ENCODE measurements at places on chromosomes 6 and 20. TPM values are rescaled to one million over a fixed set of nuclear protein-coding genes. Genes with fewer than 3 reads are reported as not detected.

GRCh38 chr6:32969685-32970412 lies 1.5 kb downstream of the BRD2 start:
- peak overlapping the region; percentile 100 for H3K27ac ChIP-seq
- H3K36me3 ChIP-seq, result peaks cover 33% of the 10 kb centered on the region
- H3K4me3 ChIP-seq, result peak overlapping the region; percentile 99

GRCh38 chr6:160400446-160400845 lies 52.3 kb downstream of the SLC22A3 start:
- no peaks in the 10 kb centered on the region for H3K4me1 ChIP-seq
- no peaks in the 10 kb centered on the region for H3K36me3 ChIP-seq
- no peak overlapping the region for H3K4me3 ChIP-seq
- DNase-seq, result no peak

DNA sequence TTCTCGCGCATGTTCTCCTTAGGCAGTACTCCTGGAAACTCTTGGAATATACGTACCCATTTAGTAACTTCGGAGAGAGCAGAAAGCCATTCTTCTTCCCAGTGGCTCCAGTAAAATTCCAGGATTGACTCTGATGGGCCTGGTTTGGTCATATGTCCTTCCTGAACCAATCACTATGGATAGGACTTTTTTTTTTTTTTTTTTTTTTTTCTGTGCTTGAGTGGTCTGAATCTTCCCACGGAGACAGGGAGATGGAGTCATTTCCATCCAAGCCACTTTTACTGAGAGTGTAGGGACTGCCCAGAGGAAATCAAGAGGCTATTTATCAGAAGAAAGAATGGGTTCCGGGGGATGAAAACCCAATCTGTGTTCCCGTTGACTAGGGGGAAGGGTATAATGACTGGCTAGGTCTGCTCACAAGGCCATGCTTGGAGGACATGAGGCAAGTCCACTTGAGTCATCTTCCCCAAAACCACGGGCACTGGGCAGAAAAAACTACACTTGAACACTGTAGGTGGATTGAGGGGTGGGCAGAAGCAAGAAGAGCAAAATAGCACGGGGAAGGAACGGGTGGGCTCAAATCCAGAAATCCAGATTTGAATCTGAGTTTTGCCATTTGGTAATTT lies 35.4 kb upstream of the MRPS18A start:
- H3K4me1 ChIP-seq, result no peaks in the 10 kb centered on the region
- no peak overlapping the region for H3K27ac ChIP-seq
- H3K27me3 ChIP-seq, result peaks cover 3% of the 10 kb centered on the region
- H3K36me3 ChIP-seq, result no peaks in the 10 kb centered on the region
- DNase-seq, result no peak

DNA sequence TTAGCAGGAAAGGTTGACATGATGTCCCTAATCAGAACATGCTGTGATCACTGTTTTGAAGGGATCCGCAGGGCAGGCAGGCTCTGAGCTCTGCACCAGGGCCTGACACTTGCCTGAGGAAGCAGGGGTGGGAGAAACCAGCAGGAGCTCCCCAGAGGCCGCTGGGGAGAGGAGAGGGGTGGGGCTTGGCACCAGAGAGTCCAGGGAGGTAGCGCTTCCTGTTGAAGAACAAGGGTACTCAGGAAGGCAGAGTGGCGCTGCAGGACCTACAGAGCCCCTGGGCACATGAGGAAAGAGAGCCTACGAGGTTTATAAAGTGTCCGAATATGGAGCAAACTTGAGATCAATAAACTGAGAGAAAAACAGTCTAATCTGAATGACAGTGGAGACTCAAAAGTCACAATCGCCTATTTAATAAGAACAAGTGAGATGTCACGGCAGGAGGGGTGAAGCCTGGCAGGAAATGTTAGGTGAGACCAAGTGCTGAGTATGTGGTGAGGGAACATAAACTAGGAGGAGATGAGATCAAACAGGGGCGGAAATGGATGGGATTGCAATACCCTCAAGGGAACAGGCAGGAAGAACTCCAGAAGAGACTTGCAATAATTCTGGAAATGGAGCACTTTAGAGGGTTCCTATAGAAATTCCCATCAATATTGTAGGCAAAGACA lies 5.8 kb upstream of the TBXT start:
- no peak for DNase-seq
- H3K27ac ChIP-seq, result no peak overlapping the region
- H3K4me3 ChIP-seq, result no peak overlapping the region
- peaks cover 4% of the 10 kb centered on the region for H3K4me1 ChIP-seq
- H3K27me3 ChIP-seq, result peaks cover 31% of the 10 kb centered on the region
- no peaks in the 10 kb centered on the region for H3K36me3 ChIP-seq

GRCh38 chr20:24778585-24779031 lies 170.5 kb upstream of the CST7 start:
- peaks cover 33% of the 10 kb centered on the region for H3K27me3 ChIP-seq
- H3K4me3 ChIP-seq, result no peak overlapping the region
- DNase-seq, result no peak
- H3K36me3 ChIP-seq, result no peaks in the 10 kb centered on the region
- H3K4me1 ChIP-seq, result no peaks in the 10 kb centered on the region
- H3K27ac ChIP-seq, result no peak overlapping the region

DDO gene
- total RNA-seq, result not detected

HEY2 gene
- total RNA-seq, result 10.8 TPM

CTNNBL1 gene
- 94.9 TPM for total RNA-seq

All from neural crest cell (in vitro differentiated cells).